Stimulated activated CD8-positive, alpha-beta memory T cell treated with anti-CD3 and anti-CD28 coated beads, Interleukin-4, amount 100 ng/mL, for 1 hour (primary cell): ENCODE measurements at places on chromosomes 3 and 15.

GRCh38 chr15:86399041-86399954, 319.6 kb downstream of the AGBL1 start:
- DNase-seq: no peak

DNA sequence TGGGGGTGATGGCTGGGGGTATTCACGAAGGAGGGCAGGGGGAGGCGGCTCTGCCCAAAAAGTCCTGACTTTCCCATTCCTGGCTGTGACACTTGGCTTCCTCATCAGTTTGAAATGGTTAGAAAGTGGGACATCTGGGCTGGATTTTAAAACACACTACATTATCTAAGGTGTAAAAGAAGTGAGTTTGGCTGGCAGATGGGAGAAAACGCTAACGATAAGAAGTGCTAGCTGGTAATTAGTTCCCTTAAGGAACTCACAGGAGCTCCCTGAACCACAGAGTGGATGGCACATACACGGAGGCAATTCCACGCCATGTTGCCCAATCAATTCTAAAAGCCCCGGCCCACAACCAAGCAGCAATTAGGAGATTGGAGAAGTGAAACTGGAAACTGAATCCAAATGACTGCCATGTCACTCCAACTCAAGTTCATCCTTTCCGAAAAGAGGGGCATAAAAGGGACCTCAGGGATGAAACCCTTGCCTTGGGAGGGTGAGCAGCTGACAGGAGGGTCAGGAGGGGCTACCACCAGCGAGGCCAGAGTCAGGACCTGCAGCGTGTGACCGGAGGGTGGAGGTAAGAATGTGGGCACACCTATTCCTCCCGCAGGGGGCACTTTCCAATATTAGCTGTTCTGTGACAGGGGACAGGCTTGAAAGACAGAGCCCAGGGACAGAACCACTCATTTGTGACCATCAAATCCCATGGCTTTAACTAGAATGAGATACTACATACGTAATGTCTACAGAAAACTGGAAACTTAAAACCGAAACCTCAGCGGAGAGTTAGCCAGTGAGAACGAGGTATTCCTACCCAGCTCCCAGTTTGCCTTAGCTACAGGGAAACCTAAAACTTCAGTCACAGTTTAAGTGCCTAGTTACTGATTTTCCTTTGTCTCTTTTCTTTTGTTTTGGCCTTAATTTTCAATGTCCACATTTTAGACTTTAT, 95.3 kb upstream of the OXTR start:
- no peak for DNase-seq

DNA sequence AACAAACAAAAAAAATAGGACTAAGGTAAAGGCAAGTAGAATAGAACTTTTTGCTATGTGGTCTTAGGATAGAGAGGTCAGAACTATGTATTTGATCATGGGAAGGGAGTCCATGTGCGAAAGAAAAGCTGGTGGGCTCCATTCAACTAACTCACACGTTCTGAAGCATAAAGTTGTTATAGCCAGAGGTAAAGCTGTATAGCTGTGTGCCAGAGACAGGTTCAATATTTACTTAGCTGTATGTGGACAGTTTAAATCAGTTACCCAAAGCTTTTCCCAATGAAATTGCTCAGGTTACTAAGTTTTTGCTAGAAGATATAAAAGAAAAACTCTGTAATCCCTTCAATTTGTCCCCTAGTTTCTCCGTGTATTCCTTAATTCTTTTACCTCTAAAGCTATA, 37.8 kb downstream of the ADGRG7 start:
- DNase-seq: no peak

GRCh38 chr3:142914286-142914811, 25.5 kb upstream of the PCOLCE2 start:
- no peak for DNase-seq

- no peak for DNase-seq
Observed at GRCh38 chr3:173398111-173398479, 551 bp downstream of the NLGN1 start.

DNA sequence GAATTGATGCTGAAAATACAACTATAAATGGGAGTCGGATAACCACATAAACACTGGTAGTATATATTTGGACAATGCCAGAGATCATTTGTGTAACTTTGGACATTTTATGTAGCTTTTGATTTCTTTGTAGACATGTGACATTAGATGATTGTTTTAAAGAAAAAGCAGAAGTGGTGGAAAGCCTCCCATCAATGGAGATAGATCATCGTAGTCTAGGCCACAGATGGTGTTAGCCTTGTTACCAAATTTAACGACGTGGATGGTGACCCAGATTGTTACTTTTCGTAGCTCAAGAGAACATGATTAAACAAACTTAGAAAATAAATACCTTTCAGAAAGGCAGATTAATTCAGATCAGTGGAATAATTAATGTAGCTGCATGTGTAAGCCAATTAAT, 8.8 kb downstream of the CACNA1D start:
- no peak for DNase-seq

GRCh38 chr3:45777111-45777745, 19.1 kb downstream of the SLC6A20 start:
- DNase-seq: no peak

DNA sequence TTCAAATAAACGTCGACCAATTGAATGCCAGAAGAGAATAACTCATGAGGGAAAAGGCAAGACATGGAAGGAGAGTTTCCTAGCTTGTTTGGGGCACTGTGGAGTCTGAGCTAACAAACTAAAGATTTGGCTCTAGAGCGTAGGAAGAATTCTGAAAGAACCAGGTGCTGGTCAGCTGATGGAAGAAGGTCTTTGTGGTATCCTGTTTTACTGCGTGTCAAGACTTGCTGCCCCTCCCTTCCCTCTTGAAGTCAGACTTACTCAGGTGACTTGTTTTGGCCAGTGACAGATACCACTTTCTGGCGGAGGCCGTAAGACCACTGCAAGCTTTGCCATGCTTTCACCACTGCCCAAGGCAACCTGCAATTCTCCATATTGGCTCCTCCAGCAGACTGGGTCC, 673 bp upstream of the HCLS1 start:
- no peak for DNase-seq

GRCh38 chr3:146322216-146322817, 71.4 kb upstream of the PLSCR4 start:
- no peak for DNase-seq

DNA sequence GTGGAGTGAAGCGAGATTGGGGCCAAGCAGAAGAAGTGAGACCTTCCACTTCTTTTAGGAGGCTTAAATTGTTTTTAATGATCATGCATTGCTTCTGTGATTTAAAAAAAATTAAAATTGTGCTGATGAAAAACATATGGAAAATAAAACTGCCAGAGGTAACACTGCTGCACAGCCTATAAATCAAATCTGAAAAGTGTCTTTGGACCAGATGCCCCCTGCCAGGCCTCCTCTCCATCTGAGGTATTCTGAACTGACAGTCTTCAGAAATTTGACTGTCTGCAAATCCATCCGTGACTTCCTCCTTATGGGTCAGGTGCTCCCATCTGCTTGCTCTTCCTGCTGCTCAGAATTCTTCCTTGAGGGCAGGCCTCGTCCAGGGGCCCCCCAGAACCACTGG, 108.5 kb upstream of the NR2E3 start:
- DNase-seq: no peak

- DNase-seq: no peak
Observed at GRCh38 chr3:53612508-53612907, 118.1 kb downstream of the CACNA1D start.

DNA sequence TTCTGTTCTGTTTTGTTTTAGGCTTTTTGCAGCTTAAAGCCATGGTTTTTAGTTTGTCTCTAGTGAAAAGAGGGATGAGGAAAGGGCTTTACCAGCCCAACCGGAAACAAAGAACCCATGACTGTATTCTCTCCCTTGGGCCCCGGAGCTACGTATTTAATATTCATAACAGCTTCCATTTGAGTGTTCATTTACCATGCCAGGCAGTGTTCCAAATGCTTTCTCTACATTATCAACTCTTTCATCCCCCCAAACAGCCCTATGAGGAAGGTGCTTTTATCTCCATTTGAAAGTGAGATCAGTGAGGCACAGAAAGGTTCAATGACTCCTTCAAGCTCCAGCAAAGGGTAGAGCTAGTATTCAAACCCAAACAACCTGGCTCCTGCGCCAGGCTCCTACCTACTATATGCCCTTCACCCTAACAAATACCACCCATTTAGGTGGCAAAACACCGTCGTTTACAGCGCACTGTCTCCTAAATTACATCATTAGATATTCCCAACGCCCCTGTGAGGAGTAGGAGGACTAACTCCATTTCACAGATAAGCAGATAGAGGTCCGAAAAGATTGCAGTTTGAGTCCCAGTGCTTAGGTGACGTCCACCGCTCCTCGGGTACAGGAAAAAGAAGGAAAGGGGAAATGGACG, 27.9 kb downstream of the GTPBP8 start:
- DNase-seq: no peak

DNA sequence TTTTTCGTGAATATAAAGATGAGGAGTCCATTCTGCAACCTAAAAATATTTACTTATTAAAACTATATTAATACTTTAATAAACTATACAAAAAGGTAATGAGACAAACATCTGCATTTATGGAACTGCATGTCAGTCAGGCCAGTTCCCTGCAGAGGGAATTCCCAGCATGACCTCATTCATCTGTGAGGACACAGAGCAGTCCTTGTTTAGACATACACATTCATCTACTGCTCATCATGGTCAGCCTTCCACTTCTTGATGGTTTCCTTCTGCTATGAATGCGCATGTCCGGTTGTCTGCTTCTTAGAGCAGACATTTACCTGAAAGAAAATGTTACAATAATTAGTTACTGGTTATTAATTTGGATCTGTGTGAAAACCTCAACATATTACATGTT, 3.3 kb upstream of the ACTR8 start:
- no peak for DNase-seq

DNA sequence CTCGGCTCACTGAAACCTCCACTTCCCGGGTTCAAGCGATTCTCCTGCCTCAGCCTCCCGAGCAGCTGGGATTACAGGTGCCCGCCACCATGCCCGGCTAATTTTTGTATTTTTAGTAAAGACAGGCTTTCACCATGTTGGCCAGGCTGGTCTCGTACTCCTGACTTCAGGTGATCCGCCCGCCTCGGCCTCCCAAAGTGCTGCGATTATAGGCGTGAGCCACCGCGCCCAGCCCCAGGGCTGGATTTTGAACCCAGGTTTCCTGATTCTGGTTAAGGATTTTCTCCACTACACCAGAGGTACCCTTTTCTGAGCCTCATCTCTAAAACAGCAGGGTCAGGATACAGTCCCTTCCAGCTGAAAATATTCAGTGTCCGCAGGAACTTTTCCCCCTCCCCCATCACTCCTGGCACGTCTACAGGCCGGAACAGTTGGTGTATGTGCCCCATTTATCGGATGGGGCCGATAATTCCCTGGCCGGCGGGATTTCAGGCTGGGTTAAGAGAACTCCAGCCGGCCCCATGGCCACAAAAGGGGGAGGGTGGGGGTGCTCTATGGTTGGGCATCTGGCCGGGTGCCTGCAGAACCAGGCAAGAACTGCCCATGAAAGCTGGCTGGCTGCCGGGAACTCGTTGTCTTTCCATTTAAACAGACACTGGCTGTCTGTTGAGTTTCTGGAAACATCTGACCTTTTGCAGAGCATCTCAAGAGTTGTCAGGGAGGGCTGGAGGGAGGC, 26.8 kb upstream of the SEMA4B start:
- no peak for DNase-seq

GRCh38 chr3:53821631-53822121, 24.5 kb downstream of the CHDH start:
- no peak for DNase-seq

DNA sequence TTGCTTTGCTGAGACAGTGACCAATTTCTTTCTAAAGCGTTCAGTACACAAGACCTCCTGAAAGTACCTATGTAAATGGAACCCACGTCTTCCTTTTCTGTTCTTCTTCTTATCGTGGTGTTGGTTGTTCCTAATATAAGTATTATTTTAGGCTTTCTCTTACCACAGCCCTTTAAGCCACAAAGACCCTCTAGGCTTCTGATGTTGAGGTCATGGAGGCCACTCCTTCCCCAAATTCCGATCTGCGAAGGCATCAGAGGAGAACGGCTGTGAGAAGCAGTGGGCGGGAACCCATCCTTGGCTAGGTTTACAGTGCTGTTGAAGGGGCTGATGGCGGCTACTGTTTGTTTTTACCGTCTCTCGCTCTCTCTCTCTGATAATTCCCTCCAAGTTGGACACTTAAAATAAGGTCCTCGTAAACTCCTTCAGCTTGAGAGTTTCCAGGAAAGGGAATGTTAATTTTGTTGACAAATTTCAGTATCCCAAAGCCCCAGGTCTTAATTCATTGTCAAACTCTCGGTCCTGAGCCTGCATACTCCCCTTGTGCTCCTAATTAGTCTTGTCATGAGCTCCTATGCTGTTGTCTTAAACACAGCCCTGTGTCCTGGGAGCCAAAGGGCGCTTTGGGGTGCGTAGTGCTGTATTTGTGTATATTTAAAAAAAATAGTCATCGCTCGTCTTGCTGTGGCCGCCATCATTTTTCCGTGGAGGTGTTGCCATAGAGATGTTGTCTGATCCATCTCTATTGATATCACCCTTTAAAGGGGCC, 178.8 kb downstream of the OPA1 start:
- DNase-seq: no peak

GRCh38 chr3:109728861-109729494, 391.6 kb upstream of the DPPA4 start:
- no peak for DNase-seq

GRCh38 chr3:122880624-122881023, 85.8 kb downstream of the SLC49A4 start:
- DNase-seq: no peak

- no peak for DNase-seq
Observed at GRCh38 chr15:100114100-100114499, 227.7 kb downstream of the ADAMTS17 start.

- no peak for DNase-seq
Observed at GRCh38 chr3:197737749-197738462, 1.2 kb upstream of the RUBCN start.

GRCh38 chr3:24302396-24302795, 192.3 kb downstream of the THRB start:
- DNase-seq: no peak

DNA sequence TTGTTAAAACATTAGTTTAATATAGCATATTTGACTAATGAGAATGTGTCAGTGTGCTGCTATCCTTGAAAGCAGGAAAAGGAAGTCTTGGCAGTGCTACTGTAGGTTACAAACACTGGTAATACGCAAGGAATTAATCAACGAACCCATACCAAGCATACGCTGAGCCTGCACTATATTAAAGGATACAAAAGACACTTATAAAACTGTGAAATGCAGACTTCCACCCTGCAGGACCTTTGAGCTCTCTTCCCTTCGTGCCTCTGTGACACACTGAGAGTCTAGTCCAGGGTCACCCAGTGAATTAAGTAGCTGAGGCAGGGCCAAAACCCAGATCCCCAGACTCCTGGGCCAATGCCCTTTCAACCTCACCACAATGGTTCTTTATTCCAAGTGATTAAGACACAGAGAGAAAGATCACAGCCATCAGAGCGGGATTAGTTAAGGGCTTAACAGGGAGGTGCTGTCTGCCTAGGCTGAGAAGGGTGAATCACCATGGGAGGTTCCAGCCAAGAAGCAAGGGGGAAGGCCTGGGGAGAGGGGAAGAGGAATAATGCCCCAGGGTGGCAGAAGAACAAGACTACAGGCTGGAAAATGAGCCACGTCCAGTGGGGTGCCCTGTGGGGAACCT, 6.8 kb downstream of the ANXA2 start:
- no peak for DNase-seq

- DNase-seq: no peak
Observed at GRCh38 chr15:62124176-62124972, 40.7 kb downstream of the C2CD4B start.
